ENCODE measurements at places on chromosomes 12 and 14.
A peak's percentile ranks its signal among the peaks of the same experiment; 100 is the strongest.

DNA sequence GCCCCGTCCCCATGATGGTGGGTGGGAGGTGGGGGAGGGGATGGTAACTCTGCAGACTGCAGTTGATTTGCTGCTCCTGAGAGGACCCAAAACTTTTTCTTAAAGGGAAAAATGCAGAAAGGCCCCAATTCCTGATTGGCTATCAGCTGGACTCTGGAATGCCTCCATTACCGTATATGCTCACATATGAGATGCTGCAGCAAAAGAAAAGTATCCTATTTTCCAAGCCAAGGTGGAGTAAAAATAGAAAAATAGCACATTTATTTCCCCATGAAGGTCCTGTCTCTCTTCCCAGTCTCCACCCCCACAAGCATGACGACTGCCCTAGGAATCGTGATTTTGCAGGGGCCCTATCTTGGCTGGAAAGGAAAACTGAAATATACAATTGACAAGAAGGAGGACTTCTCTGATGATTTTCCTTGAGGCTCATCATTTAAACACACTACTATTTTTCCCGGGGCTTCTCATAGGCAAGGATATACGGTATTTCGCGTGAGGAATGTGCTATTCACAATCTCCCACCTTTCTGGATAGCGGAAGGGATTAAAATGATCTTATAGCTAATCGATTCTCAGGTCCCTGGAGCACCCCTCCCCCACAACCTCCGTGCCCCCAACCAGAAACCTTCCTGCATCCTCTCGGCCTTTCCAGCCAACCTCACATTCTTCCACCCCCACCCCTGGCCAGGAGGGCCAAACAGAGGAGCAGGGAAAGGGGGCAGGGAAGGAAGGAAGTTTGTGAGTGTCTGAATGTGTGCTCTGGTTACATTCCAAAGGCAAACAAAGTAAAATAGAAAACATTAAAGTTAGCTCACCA is 138.9 kb upstream of the CCND2 start:
- no peaks in the 10 kb centered on the region for H3K27me3 ChIP-seq
- no peak for DNase-seq
- H3K27ac ChIP-seq: no peak overlapping the region

GRCh38 chr14:55088356-55088755 is 36.9 kb downstream of the MAPK1IP1L start:
- no peaks in the 10 kb centered on the region for H3K27me3 ChIP-seq
- no peak overlapping the region for H3K4me3 ChIP-seq
- no peaks in the 10 kb centered on the region for H3K36me3 ChIP-seq
- no peaks in the 10 kb centered on the region for H3K4me1 ChIP-seq

- H3K4me1 ChIP-seq: peaks cover 9% of the 10 kb centered on the region
- DNase-seq: no peak
- no peaks in the 10 kb centered on the region for H3K27me3 ChIP-seq
- no peak overlapping the region for H3K4me3 ChIP-seq
- H3K27ac ChIP-seq: no peak overlapping the region
- H3K36me3 ChIP-seq: peaks cover 26% of the 10 kb centered on the region
Observed at GRCh38 chr12:64739778-64740177, 19.4 kb downstream of the GNS start.

GRCh38 chr14:76767681-76768656 is 6.7 kb downstream of the VASH1 start:
- no peaks in the 10 kb centered on the region for H3K27me3 ChIP-seq
- peak overlapping the region; percentile 75 for H3K27ac ChIP-seq
- H3K4me3 ChIP-seq: peak overlapping the region; percentile 7
- H3K36me3 ChIP-seq: no peaks in the 10 kb centered on the region

- H3K27me3 ChIP-seq: no peaks in the 10 kb centered on the region
- no peaks in the 10 kb centered on the region for H3K36me3 ChIP-seq
- DNase-seq: no peak
- H3K27ac ChIP-seq: no peak overlapping the region
- H3K4me3 ChIP-seq: no peak overlapping the region
- peaks cover 12% of the 10 kb centered on the region for H3K4me1 ChIP-seq
Observed at GRCh38 chr14:49876563-49877127, 16.2 kb upstream of the ARF6 start.

DNA sequence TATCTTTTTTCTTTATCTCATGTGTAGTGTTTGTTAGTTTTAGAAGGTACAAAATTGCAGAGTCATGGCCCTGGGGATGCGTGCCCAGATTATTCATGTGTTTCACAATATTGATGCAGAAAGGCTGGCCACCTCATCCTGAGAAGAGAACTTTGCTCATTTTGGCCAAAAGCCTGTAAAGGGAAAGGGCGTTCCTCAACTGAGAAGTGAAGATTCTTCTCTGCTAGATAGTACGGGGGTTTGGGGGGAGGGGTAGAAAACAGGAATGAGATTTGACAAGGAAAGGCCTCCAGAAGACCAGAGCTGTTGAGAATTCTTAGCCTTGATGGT is 1.7 kb downstream of the MGST1 start:
- no peak for DNase-seq
- peaks cover 5% of the 10 kb centered on the region for H3K4me1 ChIP-seq
- peak overlapping the region; percentile 87 for H3K27ac ChIP-seq

- no peaks in the 10 kb centered on the region for H3K4me1 ChIP-seq
- H3K27me3 ChIP-seq: no peaks in the 10 kb centered on the region
- H3K4me3 ChIP-seq: no peak overlapping the region
- no peak for DNase-seq
Observed at GRCh38 chr12:77133566-77133965, 68.2 kb upstream of the E2F7 start.

GRCh38 chr12:92359581-92360209 is 214.0 kb upstream of the BTG1 start:
- DNase-seq: no peak
- H3K27ac ChIP-seq: no peak overlapping the region
- H3K4me1 ChIP-seq: peaks cover 13% of the 10 kb centered on the region
- H3K4me3 ChIP-seq: no peak overlapping the region

GRCh38 chr12:115268451-115268850 is 584.5 kb upstream of the TBX3 start:
- no peak for DNase-seq
- no peaks in the 10 kb centered on the region for H3K27me3 ChIP-seq
- H3K4me1 ChIP-seq: no peaks in the 10 kb centered on the region
- no peak overlapping the region for H3K4me3 ChIP-seq

GRCh38 chr12:47223031-47223847 is 143.5 kb upstream of the AMIGO2 start:
- H3K36me3 ChIP-seq: no peaks in the 10 kb centered on the region
- DNase-seq: no peak
- no peak overlapping the region for H3K4me3 ChIP-seq
- H3K27me3 ChIP-seq: no peaks in the 10 kb centered on the region

- no peak for DNase-seq
- peaks cover 47% of the 10 kb centered on the region for H3K4me1 ChIP-seq
- no peak overlapping the region for H3K4me3 ChIP-seq
- no peak overlapping the region for H3K27ac ChIP-seq
- no peaks in the 10 kb centered on the region for H3K27me3 ChIP-seq
Observed at GRCh38 chr14:104146651-104147345, 8.4 kb downstream of the KIF26A start.

DNA sequence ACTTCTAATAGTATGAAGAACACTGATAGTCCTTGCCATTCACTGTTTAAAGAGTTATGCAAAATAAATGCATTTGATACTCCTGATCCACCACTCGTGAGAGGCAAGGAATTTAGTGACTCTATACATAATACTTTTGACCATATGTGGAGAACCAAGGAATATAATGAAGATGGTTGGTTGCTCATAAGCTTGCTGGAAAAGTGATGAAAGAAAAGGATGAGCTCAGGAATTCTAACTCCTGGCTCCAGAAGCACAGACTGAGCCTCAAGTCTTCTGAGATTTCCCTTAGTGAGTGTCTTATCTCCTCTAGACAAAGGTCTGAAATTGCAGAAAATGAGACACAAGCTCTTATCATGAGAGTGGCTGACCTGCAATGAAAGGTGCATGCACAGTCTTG is 57.1 kb upstream of the KRAS start:
- H3K36me3 ChIP-seq: no peaks in the 10 kb centered on the region
- DNase-seq: no peak
- H3K4me3 ChIP-seq: no peak overlapping the region
- no peaks in the 10 kb centered on the region for H3K27me3 ChIP-seq
- no peaks in the 10 kb centered on the region for H3K4me1 ChIP-seq

DNA sequence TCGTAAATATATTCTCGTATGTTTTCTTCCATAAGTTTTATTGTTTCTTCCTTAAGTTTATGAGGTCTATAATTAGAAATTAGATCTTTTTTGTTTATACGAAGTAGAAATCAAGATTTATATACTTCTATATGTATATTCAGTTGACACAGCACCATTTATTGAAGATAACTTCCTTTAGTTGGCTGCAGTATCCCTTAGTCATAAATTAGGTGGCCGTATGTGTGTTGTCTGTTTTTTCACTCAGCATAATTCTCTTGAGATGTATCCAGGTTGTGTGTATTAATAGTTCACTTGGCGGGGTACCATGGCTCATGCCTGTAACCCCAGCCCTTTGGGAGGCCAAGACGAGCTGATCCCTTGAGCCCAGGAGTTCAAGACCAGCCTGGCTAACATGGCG is 40.5 kb downstream of the CFAP54 start:
- no peak for DNase-seq
- H3K27ac ChIP-seq: no peak overlapping the region
- no peaks in the 10 kb centered on the region for H3K36me3 ChIP-seq
- H3K4me3 ChIP-seq: no peak overlapping the region
- no peaks in the 10 kb centered on the region for H3K4me1 ChIP-seq

- no peaks in the 10 kb centered on the region for H3K27me3 ChIP-seq
- H3K4me3 ChIP-seq: no peak overlapping the region
- H3K36me3 ChIP-seq: no peaks in the 10 kb centered on the region
Observed at GRCh38 chr12:45334396-45334795, 118.5 kb downstream of the ANO6 start.

DNA sequence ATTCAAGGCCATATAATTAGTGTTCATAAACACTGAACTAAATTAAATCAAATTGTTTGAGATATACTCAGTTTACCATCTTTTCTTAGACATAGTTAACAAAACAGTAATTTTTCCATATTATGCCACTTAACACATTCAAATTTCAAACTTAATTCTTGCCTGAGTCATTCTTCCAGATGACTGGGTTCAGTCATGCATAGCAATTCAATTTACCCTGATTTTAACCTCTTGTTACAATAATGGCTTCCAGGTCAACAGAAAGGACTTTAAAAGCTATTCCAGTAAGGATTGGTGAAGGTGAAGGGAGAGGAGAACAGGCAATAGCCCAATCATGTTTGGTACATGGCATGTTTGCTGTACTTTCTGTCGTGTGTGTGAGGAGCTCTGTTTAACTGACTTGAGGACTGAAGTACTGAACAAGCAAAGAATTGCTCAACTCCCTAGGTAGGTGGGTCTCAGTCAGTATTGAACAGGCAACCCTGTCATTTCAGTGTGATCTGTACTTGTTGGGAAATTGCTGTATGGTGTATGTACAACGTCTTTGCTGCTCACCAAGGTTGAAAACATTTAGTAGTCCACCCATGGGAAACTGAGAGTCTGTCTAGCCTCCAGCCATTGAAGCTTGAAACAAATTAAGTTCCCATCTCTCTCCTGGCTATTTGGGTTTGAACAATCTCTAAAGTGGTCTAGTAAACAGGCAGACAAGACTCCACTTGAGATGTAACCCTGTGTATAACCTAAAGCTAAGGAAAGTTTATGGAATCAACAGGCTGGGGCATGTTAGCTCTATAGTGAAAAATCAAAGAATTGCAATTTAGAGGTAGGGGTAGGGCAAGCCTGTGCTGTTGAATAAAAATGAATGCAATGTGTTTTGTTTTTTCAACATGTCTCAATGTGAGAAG is 327.2 kb downstream of the BTG1 start:
- H3K36me3 ChIP-seq: no peaks in the 10 kb centered on the region
- H3K27me3 ChIP-seq: no peaks in the 10 kb centered on the region
- DNase-seq: no peak
- peaks cover 28% of the 10 kb centered on the region for H3K4me1 ChIP-seq

DNA sequence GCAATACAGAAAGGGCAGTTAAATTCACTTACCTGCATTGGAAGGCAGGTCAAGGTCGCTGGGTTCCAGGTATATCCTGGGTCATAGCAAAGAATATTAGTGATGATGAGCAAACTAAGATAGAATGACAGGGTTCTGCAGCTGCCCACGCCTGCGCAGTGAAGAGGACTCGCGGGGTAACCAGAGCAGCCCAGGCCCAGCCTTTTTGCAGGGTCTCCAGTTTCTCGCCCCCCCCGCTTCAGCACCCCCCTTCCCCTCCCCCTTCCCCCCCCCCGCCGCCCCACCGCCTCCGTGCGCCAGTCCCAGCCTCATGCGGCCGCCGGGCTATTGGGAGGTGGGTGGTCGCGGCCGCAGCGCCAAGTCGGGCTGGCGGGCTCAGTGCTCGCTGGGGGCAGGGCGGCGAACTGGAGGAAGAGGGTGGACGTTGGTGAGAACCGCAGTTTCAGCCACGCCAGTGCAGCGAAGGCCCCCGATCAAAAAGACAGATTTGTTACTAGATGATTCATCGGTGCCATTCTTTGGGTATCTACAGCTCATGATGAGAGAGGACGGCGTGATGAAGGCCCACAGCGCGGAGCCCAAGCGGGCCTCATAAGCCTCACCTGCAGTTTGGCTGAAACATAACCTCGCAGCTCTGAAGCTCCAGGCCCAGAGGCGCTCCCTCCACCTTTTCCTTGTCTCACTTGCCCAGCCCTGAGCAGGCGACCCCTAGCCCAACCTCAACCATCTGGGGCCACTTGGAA is 20.2 kb downstream of the SLC2A3 start:
- H3K4me1 ChIP-seq: no peaks in the 10 kb centered on the region
- H3K27me3 ChIP-seq: no peaks in the 10 kb centered on the region
- H3K4me3 ChIP-seq: no peak overlapping the region
- H3K27ac ChIP-seq: no peak overlapping the region

DNA sequence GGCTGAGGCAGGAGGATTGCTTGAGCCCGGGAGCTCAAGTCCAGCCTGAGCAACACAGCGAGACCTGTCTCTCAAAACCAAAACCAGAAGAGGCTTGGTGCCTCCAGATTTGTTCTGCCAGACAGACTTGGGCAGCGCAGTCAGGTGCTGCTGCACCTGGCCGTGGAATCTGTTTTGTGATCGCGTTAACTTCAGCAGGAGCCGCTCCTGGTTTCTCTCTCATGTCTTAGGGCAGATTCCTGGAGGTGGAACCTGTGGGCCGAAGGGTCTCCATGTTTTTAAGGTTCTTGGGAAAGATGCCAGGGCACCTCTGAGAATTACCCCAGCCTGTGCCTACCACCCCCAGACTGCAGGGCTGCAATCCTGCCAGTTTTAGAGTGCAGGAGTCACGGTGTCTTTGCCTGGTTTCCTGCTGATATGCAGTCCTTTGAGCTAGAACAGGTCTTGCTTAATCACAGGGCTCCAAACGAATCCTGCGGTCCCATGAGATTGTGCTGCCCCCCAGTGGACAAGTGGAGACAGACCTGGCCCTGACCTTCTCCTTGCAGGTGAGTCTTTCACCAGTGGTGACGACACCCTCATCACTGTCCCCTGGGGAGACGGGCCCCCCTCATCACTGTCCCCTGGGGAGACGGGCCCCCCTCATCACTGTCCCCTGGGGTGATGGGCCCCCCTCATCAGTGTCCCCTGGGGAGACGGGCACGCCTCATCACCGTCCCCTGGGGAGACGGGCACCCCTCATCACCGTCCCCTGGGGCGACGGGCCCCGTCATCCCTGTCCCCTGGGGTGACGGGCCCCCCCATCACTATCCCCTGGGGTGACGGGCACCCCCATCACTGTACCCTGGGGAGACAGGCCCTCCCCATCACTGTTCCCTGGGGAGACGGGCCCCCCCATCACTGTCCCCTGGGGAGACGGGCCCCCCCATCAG is 37.6 kb downstream of the PACS2 start:
- H3K27me3 ChIP-seq: no peaks in the 10 kb centered on the region
- H3K4me3 ChIP-seq: no peak overlapping the region
- no peaks in the 10 kb centered on the region for H3K36me3 ChIP-seq
- peaks cover 4% of the 10 kb centered on the region for H3K4me1 ChIP-seq
- H3K27ac ChIP-seq: no peak overlapping the region
- no peak for DNase-seq

Measured in esophagus squamous epithelium (tissue), 5 donors.